ENCODE measurements at places on chromosomes 16 and 17. TPM values are rescaled to one million over a fixed set of nuclear protein-coding genes. Genes with fewer than 3 reads are reported as not detected.

- H3K27me3 ChIP-seq: no peaks in the 10 kb centered on the region
- H3K4me1 ChIP-seq: no peaks in the 10 kb centered on the region
- H3K27ac ChIP-seq: no peak within 1 kb of the TSS
- no peaks in the 10 kb centered on the region for H3K36me3 ChIP-seq
- peak; percentile 23 for DNase-seq
These were observed at the start of gene CD300LD for GRCh38 chr17:74592087-74592990. TSS of gene CD300LD (minus strand) at chr17:74592283. CDS start at chr17:74592202, 81 bp downstream.

- no peaks in the 10 kb centered on the region for H3K27me3 ChIP-seq
- H3K27ac ChIP-seq: no peak overlapping the region
- no peak for DNase-seq
- no peaks in the 10 kb centered on the region for H3K4me1 ChIP-seq
- H3K4me3 ChIP-seq: no peak overlapping the region
These were observed 182.3 kb upstream of the GSE1 start for GRCh38 chr16:85430523-85431421.

The NXN gene
- total RNA-seq: 12.4 TPM

- no peaks in the 10 kb centered on the region for H3K4me1 ChIP-seq
- no peaks in the 10 kb centered on the region for H3K27me3 ChIP-seq
- H3K4me3 ChIP-seq: peak overlapping the region; percentile 78
- no peaks in the 10 kb centered on the region for H3K36me3 ChIP-seq
- no peak for DNase-seq
These were observed 815 bp downstream of the ATAD5 start for GRCh38 chr17:30832438-30833124.

Measured in Peyer's patch (tissue), 4 donors.